ENCODE measurements at places on chromosomes 11 and 22.
A peak's percentile ranks its signal among the peaks of the same experiment; 100 is the strongest.

- no peak for DNase-seq
Measured at GRCh38 chr11:103043826-103044678, 47.9 kb downstream of the DCUN1D5 start.

- DNase-seq, result no peak
Measured at GRCh38 chr11:299951-300735, 817 bp upstream of the IFITM5 start.

GRCh38 chr22:44363013-44363979 lies 50.5 kb upstream of the SHISAL1 start:
- DNase-seq, result no peak

GRCh38 chr11:4522339-4522738 lies 22.7 kb upstream of the OR52M1 start:
- DNase-seq, result no peak

DNA sequence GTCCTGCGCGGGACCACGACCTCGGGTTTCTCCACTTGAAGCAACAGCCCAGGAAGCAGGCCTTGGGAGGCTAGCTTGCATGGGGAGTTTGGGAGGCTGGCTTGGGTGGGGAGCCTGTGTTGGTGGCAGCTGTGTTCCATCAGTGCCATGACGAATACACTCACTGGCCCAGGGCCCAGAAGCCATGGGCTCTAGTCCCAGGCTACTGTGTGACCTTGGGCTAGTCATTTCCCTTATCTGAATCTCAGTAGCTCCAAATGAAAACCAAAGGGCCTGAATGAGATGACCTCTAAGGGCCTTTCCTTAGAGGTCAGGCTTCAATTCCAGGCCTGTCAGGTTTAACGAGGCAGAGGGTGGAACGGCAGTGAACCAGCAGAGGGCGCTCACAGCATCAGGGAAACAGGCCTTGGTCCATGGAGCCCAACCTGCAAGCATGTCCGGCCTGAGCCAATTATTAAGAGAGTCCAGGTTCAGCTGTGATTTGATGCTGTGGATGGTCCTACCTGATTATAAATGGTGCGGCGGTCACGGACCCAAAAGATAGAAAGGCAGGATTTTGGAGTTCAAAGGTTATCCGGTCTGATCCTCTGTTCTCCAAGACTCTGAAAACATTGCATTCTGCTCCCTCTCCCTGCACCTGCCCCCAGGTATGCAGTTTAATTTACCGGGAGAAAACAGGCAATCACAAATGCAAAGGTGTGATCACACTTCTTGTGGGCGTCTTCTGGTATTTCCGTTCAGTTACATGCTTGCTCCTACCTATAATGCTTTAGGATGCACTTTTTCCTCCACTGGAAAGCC lies 15.9 kb downstream of the PTPN5 start:
- DNase-seq, result peak; percentile 51

- no peak for DNase-seq
Measured at GRCh38 chr22:32409977-32410376, 2.1 kb downstream of the RTCB start.

- no peak for DNase-seq
Measured at GRCh38 chr11:63826471-63827190, 12.3 kb upstream of the MARK2 start.

DNA sequence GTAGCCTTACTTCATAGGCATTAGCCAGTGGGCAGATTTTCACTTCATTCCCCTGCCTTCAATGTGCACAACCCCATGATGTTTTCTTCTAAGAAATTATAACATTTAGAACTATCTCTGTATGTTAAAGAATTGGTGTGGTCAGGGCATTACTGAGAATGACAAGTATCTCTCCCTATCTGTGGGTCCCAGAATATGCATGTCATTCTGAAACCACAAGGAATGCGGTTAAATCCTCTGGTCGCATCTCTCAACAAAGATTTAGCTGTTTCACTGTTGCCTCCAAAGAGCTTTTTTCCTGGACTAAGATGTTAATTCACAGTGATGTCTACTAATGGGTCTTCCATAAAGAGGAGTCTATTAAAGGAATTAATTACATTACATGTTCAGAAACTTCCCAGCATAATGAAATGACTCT lies 62.7 kb downstream of the LIF start:
- no peak for DNase-seq

DNA sequence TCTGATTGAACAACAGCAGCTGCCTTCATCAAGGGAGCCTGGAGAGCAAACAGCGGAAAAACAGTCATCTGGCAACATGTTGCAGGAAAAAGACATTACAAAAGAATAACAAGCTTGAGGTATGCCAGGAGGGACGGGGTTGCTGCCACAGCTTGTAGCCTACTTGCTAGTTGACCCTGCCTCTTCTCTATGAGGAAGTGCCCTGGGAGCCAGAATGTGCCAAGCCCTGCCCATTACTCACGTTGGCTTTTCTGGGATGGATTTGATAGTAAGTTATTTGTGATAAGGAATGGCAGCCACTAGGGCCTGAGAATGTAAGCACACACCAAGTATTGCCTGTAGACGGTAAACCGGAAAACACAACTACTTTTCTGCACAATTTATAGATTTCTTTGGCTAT lies 113.5 kb upstream of the KIRREL3 start:
- DNase-seq, result no peak

Data from COR-L47 (cell line).